ENCODE measurements at places on chromosomes 16 and 17.
A peak's percentile ranks its signal among the peaks of the same experiment; 100 is the strongest.

DNA sequence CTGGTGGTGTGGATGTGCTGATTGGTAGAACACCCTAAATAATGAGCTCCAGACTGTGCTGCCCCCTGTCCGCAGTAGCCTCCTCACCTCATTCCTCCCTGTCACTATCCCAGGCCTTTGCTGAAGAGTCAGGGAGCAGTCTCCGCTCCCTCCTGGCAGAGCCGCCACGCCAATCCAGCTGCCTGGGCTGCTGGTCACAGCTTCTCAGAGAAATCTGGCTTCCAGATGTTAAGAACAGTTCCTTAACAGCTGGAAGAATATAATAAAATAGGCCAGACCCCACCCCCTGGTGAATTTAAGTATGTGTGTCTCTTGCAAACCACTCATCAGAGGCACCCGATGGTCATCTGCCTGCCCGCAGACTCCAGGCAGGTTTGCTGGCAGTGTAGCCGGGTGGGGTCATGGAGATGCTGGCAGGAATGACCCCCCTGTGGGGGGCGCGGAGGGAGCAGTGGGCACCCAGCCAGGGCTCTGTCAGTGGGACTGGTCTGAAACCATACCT is 161.0 kb downstream of the CCDC182 start:
- DNase-seq, result peak; percentile 50

GRCh38 chr17:68794636-68795434 is 160.4 kb downstream of the ABCA8 start:
- no peak for DNase-seq

DNA sequence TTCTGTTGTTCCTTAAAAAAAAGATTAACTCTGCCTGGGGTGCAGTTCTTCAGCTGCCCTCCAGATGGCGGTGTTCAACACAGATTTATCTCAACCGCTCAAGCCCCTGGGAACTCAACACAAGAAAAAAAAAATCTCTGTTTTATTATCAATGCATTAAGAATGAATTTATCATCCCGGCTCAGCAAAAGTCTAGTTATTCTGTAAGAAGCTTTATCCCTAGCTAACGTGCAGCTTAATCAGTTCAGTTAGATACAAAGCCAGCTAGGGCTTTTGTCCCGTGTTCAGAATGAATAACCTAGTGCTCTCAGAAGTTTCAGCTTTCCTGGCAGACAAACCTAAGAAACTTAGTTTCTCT is 475.9 kb upstream of the CCL2 start:
- DNase-seq, result peak; percentile 40

GRCh38 chr16:58678716-58679115 is 5.9 kb downstream of the SLC38A7 start:
- DNase-seq, result no peak

- DNase-seq, result peak; percentile 13
Observed at GRCh38 chr17:81682565-81683207, 911 bp downstream of the ARL16 start.

- no peak for DNase-seq
Observed at GRCh38 chr17:10415161-10415560, 6.6 kb downstream of the MYH8 start.

DNA sequence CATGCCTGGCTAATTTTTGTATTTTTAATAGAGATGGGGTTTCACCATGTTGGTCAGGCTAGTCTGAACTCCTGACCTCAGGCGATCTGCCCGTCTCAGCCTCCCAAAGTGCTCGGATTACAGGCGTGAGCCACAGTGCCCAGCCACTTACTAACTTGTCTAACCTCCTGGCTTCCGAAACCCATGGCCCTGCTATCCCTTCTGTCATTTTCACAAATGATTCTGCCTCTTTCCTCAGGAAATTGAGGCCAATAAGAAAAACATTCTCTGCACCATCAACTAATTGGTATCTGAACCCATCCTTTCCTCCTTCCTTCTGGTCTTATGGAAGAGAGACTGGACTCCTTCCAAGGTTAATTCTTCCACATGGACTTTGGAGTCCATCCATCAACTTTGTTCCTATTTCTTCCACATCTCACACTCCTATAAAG is 27.9 kb upstream of the TNRC6A start:
- peak; percentile 72 for DNase-seq

All from fibroblast of skin of abdomen (primary cell).